NCI-H2107 (cell line): ENCODE measurements at places on chromosomes 11 and 22.

DNA sequence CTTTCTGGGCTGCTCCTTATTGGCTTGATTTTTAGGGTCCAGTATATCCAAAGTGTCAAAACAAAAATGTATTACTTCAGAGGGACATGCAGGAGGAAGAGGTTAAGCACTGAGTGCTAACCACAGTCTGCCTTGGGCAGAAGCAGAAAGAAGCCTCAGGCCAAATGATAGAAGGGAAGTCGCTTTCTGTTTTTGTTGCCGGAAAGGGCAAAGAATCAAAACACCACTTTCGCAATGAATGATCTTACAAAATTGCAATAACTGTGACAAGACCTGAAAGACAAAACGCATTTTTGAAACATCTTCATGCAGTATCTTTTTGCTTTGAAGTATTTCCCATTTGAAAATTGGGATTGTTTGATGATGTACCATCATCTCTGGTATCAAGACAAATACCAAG is 70.1 kb upstream of the PICALM start:
- DNase-seq: no peak

DNA sequence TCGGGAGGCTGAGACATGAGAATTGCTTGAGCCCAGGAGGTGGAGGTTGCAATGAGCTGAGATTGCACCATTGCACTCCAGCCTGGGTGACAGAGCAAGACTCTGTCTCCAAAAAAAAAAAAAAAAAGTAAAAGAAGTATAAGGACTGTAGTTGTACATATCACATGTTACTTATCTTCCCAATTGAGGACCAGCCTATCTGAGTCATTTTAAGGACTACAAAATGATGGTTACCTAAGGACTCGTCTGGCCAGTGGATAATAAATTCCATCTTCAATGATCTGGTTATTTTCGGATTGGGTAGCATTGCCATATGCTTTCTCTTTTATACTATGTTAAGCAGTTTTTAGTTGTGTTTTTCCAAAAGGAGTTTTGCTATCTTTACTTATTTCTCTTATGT is 55.3 kb downstream of the PPFIA1 start:
- DNase-seq: no peak

- DNase-seq: peak; percentile 57
Measured at GRCh38 chr22:46006379-46007002, 29.5 kb upstream of the WNT7B start.

GRCh38 chr22:50270666-50271394 is 650 bp upstream of the MAPK11 start:
- DNase-seq: no peak

DNA sequence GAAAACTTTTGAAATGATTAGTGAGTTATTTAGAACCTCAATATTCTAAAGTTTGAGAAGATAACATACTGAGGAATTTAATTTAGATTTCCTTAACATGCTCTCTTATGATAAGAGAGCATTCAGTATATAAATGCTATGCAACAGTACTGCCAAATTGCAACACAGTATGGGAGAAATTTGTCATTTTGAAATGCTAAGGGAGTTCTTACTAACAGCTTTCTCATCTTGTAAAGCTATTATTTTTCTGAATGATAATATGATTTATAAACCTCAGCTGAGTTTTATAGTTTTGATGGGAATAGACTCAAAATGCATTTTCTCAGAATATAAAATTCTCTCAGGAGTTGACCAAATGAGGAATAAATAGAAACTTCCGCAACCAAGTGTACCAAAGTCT is 108.4 kb downstream of the SPON1 start:
- no peak for DNase-seq

DNA sequence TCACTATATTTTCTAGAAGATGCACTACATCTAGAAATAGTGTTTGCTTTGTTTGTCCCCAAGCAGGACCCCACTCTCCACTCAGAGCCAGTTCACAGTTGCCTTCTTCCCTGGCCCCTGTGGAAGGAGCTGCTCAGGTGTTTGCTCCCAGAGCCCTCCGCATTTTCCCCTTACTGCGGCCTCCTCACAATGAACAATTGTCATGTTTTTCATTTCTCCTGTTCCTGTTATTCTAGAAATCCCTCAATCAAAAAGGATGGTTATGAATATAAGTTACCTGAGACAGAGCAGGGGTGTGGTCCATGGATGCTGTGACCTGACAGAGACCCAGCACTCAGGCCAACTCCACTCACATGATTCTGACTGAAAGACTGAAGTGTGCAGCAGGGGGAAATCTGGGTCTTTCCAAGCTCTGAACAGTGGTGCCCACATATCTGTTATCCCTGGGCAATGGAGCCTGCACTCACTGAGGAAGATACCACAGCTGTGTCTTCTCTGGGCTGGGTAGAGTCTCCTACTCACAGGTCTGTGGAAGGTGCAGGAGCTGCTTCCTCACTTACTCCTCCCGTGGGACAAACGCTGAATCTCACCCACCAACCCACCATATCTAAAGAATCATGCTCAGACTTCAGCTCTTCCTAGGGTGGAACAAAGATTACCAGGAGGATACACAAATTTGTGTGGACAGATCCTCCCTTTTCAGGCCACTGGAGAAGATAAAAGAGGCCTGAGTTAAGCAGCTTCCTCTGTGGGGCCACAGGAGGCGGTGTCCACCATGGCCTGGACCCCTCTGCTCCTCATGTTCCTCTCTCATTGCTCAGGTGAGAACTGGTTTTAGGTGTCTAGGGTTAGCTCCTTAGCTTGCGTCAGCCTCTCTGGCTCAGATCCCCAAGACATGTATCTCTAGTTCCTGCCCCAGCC is 87.1 kb upstream of the TOP3B start:
- no peak for DNase-seq

DNA sequence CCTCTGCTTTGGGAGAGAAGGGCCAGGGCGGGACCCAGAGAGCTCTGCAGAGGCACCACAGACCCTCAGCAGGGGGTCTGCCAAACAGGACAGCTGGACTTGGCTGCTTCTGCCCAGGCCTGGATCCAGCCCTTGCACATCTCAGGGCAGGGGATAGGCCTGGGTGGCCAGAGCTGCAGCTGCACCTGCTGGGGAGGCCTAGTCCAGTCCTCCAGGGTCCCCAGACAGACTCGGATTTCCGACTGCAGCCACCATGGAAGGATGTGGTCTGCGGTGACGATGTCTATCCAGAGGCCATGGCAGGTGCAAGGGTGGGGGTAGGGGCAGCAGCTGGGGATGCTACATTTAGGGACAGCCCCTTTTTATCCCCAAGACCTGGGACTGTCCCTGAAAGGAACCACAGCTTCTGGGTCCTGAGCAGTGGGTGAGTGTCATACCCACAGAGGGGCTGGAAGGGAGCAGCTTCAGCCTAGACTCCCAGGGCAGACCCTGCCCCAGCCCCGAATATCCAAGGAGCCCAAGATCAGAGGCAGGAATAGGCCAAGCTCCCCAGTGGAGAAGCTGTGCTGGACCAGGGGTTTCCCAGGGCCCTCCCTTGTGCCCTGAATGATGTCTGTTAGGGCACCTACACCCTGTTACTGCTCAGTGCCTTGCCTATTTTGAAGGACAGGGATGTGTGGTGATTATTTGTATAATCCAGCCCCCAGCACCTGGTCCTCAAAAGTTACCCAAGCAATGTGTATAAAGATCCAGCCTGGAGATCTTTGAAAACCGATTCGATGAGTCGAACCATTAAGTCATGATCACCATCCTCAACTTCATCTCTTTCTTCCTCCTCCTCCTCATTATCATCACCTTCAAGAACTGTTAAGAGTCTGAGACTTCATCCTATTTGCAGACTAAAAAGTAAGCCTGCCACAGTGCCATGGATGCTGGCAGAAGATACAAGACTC is 2.5 kb upstream of the IGLL5 start:
- DNase-seq: no peak
